ENCODE measurements at places on chromosomes 6 and 20. TPM values are rescaled to one million over a fixed set of nuclear protein-coding genes. Genes with fewer than 3 reads are reported as not detected.

- DNase-seq, result no peak
Observed at GRCh38 chr6:134372603-134373281, 54.8 kb upstream of the SGK1 start.

DNA sequence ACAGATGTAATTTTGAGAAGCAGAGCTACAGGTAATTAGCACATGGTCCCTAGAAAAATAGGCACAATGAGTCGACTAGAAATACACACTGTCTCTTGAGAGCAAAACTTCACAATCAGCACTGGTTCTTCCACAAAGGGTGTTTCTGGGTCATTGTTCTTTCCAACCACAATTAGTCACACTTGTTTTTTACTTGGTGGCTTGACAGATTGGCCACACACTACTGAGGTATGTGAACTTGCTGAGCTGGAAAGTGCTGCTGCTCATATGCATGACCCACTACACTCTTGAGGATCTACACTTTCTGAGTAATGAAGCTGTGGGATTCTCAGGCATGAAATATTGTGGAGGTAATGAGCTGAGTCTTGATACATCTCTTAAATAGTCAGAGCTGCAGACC is 347.7 kb downstream of the BCKDHB start:
- DNase-seq, result no peak

GRCh38 chr6:66161546-66162108 is 454.6 kb upstream of the EYS start:
- no peak for DNase-seq

GRCh38 chr6:5162355-5162754 is 77.2 kb downstream of the PPP1R3G start:
- DNase-seq, result no peak

- DNase-seq, result no peak
Observed at GRCh38 chr20:47196091-47197081, 160.1 kb downstream of the ZMYND8 start.

GRCh38 chr6:75505424-75505823 is 11.8 kb upstream of the FILIP1 start:
- no peak for DNase-seq

DNA sequence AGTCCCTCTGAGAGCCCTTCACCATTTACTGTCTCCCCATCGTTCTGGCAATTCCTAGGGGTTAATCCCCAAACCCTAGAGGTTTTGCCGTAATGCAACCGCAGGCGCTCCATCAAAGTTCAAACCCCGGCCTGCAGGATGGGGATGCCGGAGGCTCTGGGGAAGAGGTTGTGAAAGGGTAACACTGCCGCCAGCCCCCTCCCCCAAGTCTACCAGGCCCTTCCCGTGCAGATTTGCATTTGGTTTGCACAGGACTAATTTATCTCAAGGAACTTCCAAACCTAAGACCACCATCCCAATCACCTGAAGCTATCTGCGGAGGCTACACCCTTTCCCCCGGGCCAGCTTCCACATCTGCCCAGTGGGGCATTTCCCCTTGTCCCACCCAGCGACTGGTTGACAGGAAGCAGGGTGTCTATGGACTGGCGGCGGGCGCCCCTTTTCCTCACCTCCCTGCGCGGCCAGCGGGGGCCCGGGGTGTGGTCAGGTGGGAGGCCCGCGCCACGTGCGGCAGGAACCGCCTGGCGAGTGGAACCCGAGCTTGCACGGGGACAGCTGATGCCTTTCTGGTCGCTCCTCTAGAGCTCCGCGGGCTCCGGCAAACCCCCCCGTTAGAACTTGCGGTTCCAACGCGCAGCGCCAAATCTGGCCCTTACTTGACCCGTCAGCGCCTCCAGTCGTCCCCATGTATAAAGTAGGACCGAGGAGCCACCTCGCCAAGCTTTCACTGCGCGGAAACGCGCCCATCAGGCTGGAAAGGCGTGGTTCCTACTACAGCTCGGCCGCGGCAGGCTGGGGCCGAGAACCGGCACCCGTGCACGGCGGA is 9.4 kb upstream of the SLC4A11 start:
- no peak for DNase-seq

DNA sequence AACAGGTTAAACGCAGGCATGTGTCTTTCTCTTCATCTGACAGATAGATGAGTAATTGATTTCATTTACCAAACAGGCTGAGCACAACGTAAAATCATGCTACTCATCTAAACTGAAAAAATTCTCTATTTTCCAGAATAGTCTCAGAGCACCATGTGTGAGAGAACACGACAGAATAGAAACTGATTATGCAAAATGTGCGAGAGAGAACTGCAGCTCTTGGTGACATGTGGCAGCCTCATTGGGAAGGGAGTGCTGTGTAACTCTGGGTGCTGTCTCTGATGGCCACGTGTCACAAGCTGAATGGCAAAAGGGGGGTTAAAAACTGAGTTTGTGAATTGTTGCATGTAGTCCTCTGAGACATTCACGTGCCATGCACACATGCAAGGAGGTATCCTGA is 143.7 kb upstream of the ATXN1 start:
- DNase-seq, result no peak

Gene XRN2
- polyA plus RNA-seq, result 104 TPM

Gene HLA-DOA
- 5.4 TPM for polyA plus RNA-seq

Gene OR2H1
- polyA plus RNA-seq, result not detected

All from right renal cortex interstitium (tissue), 3 donors.